ENCODE measurements at places on chromosomes 2 and 18.

GRCh38 chr2:127029350-127030051 lies 77.5 kb downstream of the BIN1 start:
- peak; percentile 48 for DNase-seq

DNA sequence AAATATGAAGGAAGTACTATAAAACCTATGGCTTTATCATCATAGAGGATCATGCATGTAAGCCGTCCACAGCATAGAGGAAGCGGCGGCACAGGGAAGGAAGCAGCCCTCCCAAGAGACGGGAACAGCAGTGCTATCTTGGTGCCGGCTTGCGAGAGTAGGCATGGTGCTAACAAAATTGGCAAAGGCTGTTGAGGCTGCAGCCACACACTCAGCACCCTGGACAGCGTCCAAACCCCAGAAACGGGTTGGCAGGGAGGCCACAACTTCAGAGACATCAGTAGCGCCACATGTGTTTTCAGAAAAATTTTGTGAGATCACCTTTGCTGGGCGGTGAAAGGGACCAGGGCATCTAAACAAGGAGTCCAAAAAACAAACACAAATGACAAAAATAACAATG lies 37.7 kb downstream of the NETO1 start:
- DNase-seq: no peak

- DNase-seq: peak; percentile 69
These were observed 3.5 kb upstream of the EMILIN1 start for GRCh38 chr2:27074738-27075565.

GRCh38 chr18:61581578-61582201 lies 248.5 kb downstream of the CDH20 start:
- peak; percentile 69 for DNase-seq

- no peak for DNase-seq
These were observed 18.3 kb upstream of the ACVR2A start for GRCh38 chr2:147826278-147827087.

DNA sequence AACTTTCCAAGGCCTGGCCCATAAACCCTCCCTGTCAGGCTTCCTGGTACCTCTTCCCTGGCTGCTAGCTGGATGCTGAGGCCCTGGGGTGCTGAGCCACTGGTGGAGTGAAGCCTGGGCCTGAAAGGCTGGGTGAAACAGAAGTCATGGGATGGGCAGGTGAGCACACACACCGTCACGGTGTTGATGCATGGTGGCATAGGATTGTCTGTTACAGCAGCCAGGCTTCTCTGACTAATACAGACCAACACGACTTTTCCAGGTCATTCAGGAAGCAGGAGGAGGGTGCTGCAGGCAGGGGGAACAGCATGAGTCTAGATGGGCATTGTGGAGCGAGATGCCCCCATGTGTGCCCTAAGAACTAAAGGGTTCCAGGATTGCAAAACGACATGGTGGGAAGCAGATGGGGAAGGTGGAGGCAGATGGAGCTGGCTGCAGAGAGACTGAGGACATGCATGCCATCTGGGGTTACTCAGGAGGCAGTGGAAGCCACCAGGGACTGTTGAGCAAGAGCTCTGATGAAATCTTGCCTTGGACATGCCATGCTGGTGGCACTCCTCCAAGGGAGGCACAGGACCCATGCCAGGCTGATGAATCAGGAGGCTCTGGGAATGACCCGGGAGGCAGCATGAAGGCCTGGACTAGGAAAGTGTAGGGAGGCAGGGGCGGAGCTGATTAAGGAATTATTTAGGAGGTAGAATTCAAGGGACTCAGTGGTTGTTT lies 480.9 kb downstream of the TSN start:
- peak; percentile 91 for DNase-seq

- no peak for DNase-seq
These were observed 2.1 kb upstream of the PID1 start for GRCh38 chr2:229273006-229273722.

DNA sequence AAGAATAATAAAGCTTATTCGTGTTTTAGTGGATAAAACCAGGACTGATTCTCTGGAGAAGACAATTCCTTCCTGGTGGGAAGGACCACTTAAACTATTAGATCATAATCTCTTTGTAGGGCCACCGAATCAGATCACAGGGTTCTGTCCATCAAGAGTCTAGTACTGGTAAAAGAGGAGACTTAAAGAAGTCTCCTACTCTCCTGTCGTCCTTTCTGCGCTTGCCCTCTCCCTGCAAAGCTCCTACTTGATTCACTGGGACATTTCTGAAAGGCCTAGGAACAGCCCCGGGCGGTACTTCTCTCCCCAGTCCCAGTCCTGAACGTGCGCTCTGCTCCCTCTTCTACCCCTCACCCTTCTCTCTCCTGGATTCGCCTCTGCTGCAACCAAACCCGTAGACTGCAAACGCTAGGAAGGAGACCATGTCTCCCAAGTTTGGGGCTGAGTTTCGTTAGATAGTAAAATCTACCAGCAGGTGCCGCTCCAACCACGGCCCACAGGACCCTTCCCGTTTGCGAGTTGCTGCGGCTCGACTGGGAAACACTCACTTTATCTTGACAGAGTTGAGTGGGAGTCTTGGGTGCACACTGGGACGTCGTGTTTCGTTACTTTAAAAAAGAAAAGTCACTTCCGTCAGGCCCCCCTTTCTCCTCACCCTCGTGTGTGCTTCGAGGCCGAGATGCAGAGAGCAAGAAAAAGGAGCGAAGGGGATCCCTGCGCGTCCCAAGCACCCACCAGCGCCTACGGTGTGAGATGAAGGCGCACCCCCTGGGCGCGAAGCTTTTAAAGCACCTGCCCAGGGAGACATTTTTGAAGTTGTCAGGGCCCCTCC lies 923 bp downstream of the FIGLA start:
- peak; percentile 60 for DNase-seq

DNA sequence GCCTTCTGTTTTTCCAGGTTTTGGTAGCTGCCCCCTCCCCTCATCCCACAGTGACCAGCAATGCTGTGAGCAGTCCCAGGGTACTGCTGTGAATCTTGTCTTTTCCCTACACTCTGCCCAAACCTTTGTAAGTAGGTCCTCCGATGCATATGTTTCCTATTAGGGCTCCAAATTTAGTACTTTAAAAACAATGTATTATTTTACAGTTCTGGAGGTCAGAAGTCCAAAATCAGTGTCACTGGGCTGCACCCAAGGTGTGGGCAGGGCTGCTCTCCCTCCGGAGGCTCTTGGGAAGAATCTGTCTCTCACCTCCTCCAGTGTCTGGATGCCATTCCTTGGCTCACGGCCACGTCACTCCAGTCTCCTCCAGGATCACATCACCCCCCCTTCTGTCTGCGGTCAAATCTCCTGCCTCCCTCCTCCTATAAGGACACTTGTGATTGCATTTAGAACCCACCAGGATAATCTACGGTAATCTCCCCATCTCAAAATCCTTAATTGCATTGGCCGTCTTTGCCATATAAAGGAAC lies 208.5 kb downstream of the SH3BP4 start:
- DNase-seq: no peak

- no peak for DNase-seq
These were observed 324.8 kb upstream of the HS6ST1 start for GRCh38 chr2:128643221-128644065.

- no peak for DNase-seq
These were observed 62.9 kb downstream of the POMC start for GRCh38 chr2:25105336-25106085.

DNA sequence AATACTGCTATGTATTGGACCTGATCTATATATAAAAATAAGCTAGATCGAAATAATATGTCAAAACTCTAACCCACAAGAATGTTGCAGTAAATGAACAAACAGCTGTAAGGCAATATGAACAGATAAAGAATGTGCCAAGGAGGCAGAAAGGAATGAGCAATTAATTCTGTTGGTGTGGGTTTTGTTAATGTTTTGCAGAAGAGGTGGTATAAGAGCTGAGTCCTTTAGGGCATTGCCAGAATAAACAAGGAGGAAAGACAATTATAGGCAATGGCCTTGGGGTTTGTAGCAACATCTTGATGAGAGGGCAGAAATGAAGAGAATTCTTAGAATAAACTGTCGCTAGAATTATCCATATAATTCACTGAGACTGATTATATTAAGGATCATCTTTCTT lies 240.9 kb upstream of the GULP1 start:
- no peak for DNase-seq

DNA sequence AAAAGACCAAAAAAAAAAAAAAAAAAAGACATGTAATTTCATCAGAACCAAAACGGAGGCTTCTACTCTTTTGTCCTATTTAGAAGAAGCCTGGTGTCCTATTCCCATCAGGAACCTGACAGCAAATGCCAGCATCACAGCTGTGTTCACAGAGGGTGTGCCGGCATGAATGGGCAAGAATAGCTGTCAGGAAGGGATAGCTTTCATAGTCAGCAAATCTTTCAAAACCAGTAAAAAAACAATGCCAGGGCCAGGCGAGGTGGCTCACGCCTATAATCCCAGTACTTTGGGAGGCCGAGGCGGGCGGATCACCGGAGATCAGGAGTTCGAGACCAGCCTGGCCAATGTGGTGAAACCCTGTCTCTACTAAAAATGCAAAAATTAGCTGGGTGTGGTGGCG lies 231.8 kb upstream of the PXDN start:
- no peak for DNase-seq

- DNase-seq: peak; percentile 15
These were observed 24.6 kb downstream of the ARL6IP6 start for GRCh38 chr2:152743002-152743401.

DNA sequence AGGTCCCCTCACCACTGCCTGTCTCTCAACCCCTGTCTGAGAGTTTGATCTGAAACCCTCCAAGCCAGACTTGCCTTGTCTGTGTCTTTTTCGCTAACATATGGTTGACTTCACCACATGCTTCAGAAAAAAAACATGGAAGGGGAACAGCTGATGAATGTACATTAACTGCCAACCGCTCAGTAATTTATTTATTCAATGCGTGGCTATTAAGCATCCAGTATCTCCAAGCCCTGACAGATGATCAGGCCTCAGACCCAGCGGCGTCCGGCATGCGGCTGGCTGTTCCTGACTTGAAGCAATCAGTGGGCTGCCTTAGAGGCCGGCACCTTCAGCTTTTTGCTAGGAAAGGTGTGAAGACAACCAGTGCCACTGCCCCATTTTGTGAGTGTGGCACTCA lies 62.3 kb downstream of the NGEF start:
- no peak for DNase-seq

GRCh38 chr2:126933711-126934091 lies 35.0 kb downstream of the TEX51 start:
- no peak for DNase-seq

DNA sequence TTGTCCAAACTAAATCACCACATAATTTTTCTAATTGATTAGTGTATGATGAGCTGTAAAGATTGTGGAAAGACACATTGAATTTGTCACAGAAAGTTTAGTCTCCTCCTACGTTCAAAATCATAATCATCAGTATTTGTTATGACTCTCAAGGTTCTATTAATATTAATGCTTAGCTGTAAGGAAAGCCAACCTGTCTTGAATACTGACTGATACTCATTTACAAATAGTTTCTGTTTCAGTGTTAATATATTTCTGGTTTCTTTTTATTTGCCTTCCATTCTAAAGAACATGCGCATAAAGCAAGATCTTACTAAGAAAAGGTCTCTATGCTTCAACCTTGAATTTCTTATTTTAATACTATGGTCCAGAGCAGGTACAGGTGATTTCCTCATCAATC lies 55.1 kb downstream of the CPS1 start:
- DNase-seq: no peak

- DNase-seq: no peak
These were observed 90.0 kb downstream of the CDC42EP3 start for GRCh38 chr2:37581433-37581832.

GRCh38 chr2:9655441-9656269 lies 24.9 kb upstream of the YWHAQ start:
- DNase-seq: peak; percentile 69

GRCh38 chr2:69291004-69291650 lies 95.9 kb downstream of the GFPT1 start:
- DNase-seq: peak; percentile 79

DNA sequence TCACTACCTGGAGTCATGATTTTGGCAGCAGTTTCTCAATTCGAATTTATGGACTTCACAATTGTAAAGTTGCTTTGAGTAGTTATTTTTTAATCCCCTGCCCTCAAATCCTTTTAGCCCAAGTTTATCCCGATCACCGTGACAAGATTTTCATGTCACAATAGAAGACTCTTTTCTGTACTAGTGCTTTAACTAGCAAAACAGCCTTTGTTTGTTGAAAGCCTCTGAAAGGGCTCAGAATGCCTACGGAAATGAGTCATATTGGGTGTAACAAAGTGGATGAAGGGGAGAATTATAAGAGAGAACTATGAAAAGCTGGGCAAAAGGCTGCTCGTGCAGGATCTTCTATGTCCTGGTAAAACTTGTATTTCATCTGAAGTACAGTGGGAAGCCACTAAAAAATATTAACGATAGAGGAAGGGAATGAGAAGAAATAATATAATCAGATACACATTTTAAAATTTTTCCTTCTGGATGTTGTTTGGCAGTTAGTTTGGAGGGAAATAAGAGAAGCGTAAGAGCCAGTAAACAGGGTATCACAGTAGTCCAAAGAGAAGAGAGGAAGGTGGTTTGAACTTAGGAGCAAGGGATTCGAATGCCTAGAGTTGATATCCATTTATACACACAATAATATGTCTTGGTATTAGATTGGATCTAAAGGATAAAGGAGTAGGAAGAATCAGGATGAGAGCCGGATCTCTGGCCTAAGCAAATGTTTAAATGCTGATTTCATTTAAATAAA lies 114.9 kb downstream of the GALNT13 start:
- peak; percentile 33 for DNase-seq

DNA sequence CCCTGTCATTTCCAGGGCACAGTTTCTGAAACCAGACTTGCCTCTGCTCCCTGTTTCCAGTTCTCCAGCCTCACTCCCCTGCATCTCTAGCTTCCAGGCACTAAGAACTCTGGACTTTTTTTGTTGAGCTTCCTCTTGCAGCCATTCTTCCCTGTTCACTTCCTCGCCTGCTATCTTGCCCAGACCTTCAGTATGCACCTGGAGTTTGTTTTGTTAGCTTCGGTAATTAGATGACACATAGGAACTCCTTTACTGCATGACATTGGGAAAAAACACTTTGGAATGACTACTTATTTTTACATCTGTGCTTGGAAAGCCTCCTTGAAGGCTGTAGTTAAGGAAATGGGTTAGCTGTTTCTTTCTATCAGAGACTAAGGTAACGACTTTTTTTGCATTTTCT lies 35.2 kb downstream of the OTOF start:
- DNase-seq: no peak

DNA sequence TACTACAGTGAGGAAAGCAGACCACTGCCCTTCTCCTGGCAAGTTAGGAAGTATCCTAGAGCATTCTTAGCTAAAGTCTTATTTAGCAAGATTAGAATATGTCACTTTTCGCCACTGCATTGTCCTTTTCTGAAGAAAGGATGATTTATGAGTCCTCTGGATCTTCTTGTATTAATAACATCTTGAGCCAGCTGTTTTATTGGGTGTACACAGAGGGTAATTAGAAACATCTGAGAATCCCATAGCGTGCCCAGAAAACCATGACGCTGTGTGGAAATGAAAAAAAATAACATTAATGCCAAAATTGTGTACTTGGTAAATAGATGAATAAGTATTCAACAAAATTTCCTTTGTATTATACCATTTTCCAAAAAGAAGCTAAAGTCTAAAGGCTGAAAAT lies 198.7 kb downstream of the LTBP1 start:
- DNase-seq: peak; percentile 63
